A172 (cell line): ENCODE measurements at places on chromosomes 13 and 19.

GRCh38 chr13:62356977-62357376 lies 941.3 kb upstream of the PCDH20 start:
- no peak for DNase-seq

DNA sequence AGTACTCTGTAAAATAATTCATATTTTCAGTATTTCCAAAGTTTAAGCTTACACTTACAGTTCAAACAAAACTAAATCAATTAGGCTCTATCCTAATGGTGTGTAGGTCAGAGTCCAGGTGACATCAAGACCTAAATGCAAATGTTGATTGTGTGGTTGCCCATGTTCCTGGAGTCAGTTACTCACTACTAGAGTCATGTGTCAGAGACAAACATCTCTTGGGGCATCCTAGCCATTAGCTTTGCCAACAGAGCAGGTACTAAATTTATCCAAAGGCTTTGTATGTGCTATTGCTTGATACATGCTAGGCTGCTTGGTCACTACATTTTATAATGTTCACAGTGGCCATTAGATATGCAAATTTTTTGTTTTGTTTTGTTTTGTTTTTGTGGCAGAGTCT lies 11.7 kb downstream of the SPRY2 start:
- no peak for DNase-seq

GRCh38 chr13:32409001-32409313 lies 19.0 kb downstream of the N4BP2L1 start:
- DNase-seq = no peak

GRCh38 chr13:43758834-43759233 lies 27.9 kb downstream of the ENOX1 start:
- no peak for DNase-seq

- DNase-seq = no peak
Measured at GRCh38 chr19:43441716-43442115, 23.7 kb downstream of the LYPD3 start.

- DNase-seq = no peak
Measured at GRCh38 chr13:98517576-98518310, 59.2 kb downstream of the STK24 start.

GRCh38 chr13:112241288-112241687 lies 134.9 kb upstream of the SPACA7 start:
- peak; percentile 23 for DNase-seq
